ENCODE measurements at places on chromosomes 3 and 15.

GRCh38 chr3:122023335-122023910, 1.4 kb upstream of the ILDR1 start:
- DNase-seq: no peak

- no peak for DNase-seq
Measured at GRCh38 chr3:31170932-31171670, 276.6 kb upstream of the GADL1 start.

DNA sequence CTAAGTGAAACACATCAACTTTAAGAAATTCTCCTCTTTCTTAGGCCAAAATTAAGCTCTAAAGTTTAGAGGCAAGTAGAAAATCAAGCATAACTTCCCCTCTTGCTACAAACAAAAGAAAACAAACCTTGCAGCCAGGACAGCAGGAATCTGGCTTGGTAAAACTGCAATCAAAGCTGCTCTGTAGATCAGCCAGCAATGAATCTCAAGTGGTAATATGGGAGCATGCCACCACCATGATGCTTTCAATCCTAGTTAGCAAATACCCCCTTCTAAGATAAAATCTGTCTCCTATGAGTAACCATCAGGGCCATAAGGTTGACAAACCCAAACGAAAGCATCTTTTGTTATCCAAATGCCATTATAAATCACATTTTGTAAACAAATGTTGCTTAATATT, 208.3 kb upstream of the PLSCR5 start:
- DNase-seq: no peak

GRCh38 chr3:86673991-86674390, 317.0 kb downstream of the VGLL3 start:
- no peak for DNase-seq

DNA sequence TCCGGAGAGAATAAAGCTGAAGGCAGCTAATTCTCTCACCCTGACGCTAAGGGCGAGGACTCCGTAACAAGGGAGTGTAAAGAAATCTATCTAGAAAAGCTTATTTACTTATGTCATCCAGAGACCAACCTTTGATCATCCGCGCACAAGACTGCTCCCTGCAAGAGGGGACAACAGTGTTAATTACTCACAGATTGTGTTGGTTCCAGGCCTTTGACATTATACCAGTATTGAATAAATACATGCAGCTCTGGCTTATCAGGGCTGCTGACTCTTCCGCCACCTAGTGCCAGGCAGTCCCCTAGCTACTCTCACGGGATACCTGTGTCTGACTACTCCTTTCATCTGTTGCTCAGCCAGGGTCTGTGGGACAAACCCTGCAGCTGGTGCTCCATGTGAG, 211.7 kb downstream of the DTWD1 start:
- no peak for DNase-seq

- no peak for DNase-seq
Measured at GRCh38 chr3:35521196-35521595, 118.1 kb upstream of the ARPP21 start.

DNA sequence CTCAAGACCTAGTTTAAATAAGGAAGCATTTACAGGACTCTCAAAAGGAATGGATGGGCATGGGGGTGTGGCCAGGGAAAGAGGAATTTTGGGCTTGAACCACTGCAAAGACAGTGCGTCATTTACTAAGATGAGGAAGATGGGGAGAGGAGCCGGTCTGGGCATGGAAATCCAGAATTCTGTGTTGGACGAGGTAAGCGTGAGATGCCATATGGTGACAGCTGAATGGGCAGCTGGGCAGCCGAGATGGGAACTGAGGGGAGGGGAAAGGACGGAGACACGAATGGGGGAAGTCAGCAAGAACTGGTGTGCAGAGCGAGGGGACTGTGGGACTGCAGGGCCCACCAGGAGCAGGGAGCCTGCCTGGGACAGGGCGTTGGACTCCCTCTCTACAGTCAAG, 24.2 kb downstream of the TMEM44 start:
- no peak for DNase-seq

GRCh38 chr3:49553324-49553691, 969 bp upstream of the BSN start:
- DNase-seq: no peak

GRCh38 chr15:38440353-38441129, 13.4 kb upstream of the FAM98B start:
- DNase-seq: peak; percentile 73

DNA sequence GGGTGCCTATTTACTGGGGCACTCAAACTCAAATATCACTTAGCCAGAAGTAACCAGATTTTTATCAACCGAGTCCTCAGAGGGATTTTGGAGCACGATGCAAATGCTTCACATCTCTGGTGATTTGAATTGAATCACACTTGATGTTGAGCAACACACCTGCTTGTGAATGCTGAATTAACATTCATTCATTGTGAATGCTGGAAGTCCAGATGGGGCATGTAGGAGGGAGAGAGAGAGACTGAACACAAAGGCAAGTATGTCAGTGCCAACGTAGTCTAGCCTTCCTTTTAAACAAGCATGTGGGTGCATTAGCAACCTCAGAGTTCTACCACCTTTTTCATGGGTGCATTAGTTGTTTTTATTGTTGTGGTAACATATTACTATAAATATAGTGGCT, 156.2 kb downstream of the ADAMTSL3 start:
- DNase-seq: no peak

- DNase-seq: no peak
Measured at GRCh38 chr15:94100863-94101262, 130.5 kb upstream of the MCTP2 start.

DNA sequence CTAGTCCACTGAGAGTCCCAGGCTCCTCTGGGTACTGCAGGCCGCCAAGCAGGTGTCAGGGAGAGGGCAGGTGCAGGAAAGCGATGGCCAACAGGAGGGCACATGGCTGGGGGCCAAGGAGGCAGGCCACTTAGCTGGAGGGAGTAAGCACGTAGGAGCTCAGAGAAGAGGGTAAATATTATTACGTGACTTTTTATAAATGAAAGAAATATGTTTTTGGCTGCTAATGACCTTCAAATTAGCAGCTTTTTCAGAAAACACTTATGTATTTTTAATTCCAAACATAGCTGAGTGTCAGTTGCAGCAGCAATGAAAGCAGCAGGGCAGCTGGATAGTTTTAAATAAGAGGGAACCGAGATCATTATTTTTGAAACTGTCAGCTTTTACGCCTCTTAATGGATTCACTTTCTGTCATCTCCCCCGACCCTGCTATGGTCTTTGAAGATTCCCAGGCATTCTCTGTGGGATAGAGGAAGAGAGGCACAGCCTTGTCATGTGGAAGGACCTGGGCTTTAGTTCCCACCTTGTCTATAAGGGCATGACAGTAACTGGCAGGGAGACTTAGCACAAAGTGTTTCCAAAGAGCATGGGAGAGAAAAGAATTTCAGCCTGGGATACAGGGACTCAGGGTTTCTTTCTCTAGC, 477.1 kb downstream of the EPHB1 start:
- no peak for DNase-seq

DNA sequence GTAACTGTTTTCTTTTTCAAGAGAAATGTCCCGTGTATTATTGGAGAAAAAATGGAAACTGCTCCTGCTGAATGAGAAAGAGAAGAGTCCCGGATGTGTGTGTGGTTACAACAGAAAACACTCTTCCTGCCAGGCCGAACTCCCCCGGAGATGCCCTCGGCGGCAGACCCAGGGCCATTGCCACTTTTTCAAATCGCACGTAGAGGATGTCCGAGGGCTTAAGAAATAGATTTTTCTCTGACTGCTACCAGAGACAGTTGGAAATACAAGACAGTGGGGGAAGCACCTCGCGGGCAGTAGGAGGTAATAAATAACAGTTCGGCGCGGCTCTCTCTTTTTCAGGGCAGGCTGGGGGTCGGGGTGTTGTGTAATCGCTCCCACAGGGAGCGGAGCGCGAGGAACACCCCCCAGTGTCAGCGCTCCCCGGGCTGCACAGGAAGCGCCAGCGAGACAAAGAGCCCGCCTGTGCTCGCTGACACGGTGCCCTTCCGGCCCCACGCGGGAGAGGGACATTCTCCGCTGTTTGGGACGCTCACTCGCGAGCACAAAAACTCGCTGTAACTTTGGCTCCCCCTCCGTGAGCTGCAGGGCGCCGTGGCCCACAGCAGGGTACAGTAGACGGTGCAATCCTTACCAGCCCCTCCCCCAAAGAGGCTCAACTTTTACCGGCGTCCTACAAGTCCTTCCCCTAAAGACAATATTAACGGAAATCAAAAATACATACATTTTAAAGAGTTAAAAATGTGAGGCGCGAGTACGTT, 1.1 kb downstream of the VGLL4 start:
- peak; percentile 66 for DNase-seq

DNA sequence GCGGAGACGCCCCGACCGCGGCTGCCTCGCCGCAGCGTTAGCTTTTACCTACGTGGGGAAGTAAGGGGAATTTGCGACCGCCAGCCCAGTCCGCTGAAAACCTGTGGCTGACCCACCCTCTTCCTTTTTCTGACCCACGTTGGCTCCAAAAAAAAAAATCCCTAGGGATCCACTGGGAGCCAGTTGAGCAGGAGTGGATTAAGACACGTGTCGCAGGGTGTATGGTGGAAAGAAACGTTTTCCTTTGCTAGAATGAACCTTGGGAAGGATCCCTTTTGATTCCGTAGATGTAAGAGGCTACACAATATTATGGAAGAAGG, 575 bp upstream of the PCYT1A start:
- DNase-seq: no peak

GRCh38 chr3:9373465-9373864, 10.6 kb downstream of the THUMPD3 start:
- no peak for DNase-seq

DNA sequence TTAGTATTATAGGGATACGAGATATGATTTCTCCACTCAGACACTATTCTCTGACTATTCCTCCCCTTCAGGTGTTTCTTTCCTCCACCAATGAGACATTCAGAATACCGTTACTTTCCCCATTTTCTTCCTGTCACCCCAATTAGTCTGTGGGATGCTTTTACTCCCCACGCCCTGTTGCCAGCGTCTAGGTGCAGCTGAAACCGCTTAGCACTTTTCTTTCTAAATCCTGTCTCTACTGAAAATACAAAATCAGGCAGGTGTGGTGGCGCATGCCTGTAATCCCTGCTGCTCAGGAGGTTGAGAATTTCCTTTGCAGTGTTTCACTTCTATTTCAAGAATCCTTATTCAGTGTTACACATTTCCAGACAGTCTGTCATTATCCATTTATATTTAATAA, 49.6 kb upstream of the DLG1 start:
- DNase-seq: no peak

DNA sequence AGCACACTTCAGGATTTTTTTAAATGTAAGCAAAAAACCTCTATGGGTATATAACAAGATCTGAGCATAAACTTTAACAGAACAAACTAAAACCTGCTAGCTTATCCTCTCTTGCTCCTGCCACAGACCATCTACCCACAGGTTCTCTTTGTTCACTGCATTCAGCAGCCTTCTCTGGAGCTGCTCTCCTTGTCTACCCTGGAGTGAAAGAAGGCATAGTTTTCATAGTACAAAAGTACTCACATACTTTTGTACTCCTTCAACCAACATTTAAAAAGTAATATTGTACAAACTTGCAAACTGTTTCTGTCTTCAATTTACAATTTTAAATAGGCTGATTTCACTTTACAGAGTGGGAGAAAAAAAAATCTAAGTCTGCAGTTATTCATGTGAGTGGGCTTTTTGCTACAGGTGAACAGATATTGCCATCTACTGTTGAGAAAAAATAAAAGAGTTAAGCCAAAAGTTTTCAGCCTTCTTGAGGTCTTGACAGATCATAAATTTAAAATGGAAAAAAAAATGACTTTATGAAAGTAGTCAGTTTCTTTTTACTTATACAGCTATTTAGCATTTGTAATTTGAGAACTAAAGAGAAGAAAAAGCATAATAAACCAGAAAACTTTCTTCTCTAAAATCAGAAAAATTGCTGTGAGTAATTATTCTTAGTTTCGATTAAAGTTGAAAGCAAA, 20.4 kb downstream of the TERC start:
- DNase-seq: no peak

- no peak for DNase-seq
Measured at GRCh38 chr3:123834631-123835030, 49.5 kb downstream of the MYLK start.

DNA sequence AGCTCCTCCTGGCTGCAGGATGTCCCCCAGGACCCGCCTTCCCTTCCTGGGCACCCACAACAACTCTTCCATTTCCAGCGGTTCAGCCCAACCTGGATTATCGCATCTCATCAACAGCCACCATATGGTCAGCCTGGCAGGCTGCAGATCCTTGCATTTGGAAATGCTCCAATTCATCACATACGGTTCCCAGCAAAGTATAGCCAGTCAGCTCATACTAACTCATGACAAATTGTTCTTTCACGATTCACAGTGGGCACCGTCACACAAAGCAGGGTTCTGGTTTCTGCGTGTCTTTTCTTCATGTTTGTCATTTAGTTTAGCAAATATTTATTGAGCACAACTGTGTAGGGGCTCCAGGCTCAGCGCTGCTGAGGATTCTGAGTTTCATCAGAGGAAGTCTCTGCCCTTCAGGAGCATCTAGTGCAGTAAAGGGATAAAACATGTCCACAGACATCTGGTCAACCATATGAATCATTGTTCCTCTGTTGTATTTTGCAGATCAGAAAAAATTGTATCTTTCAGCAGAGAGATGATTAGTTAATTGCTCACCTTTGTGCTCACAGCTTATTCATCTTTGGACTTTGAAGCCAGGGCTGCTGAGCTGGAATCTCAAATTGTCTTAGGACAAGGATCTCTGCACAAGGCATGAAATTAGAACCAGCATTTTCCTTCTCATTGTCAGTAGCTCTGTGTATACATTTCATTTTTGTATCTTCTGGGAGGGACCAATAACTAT, 125.1 kb downstream of the GABRG3 start:
- DNase-seq: no peak

GRCh38 chr3:151550642-151551041, 89.8 kb upstream of the IGSF10 start:
- no peak for DNase-seq

GRCh38 chr3:58052373-58053273, 44.4 kb downstream of the FLNB start:
- no peak for DNase-seq

DNA sequence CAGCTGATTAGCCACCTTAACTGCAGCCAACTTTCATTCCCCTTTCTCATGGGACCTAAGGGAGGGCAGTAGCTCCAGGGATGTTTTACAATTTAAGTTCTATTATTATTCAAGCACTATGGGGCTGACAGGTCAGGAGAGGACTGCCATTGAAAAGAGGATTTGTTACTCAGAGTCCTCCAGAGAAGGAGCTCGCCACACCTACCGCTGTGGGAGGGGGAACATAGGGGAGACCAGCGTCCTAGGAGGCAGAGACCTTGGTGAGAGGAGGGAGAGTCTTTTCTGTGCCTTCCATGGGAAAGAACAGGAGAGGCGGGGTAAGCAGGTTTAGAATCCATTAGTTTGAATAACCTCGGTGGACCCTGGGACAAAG, 14.4 kb downstream of the ATP10A start:
- no peak for DNase-seq
